ENCODE measurements at places on chromosomes 7 and 10.

GRCh38 chr10:48786606-48787282 lies 102.1 kb downstream of the WDFY4 start:
- no peak for DNase-seq

DNA sequence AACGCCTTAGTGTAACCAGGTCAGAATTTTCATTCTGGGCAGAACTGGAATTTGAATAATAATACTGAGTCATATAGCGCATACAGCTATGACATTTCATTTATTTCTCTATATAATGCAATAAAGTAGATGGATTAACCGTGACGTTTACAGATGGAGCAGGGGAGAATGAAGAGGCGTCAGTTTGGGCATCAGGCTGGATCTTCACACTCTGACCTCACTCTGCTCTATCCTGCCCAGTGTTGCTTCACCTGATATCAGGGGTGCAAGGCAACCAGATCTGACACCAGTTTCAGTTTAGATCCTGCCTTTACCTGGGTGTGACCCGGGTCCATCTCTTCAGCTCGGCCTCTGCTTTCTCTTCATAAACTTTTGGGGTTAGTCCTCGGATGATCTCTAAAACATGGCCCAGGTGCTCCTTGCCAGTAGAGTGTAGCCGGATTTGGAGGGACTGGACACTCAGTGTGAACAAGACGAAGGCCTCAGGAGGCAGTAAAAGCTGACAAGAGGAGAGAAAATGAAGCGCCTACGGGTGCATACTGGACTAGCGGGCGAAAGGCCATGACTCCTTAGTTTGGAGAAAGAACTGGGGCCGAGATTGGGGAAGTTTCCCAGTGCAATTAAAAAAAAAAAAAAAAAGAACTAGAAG lies 1.4 kb upstream of the ZYX start:
- no peak for DNase-seq

- DNase-seq: peak; percentile 69
Measured at GRCh38 chr10:7409045-7409731, 1.6 kb downstream of the SFMBT2 start.

GRCh38 chr7:123741940-123742339 lies 6.9 kb downstream of the WASL start:
- DNase-seq: no peak

DNA sequence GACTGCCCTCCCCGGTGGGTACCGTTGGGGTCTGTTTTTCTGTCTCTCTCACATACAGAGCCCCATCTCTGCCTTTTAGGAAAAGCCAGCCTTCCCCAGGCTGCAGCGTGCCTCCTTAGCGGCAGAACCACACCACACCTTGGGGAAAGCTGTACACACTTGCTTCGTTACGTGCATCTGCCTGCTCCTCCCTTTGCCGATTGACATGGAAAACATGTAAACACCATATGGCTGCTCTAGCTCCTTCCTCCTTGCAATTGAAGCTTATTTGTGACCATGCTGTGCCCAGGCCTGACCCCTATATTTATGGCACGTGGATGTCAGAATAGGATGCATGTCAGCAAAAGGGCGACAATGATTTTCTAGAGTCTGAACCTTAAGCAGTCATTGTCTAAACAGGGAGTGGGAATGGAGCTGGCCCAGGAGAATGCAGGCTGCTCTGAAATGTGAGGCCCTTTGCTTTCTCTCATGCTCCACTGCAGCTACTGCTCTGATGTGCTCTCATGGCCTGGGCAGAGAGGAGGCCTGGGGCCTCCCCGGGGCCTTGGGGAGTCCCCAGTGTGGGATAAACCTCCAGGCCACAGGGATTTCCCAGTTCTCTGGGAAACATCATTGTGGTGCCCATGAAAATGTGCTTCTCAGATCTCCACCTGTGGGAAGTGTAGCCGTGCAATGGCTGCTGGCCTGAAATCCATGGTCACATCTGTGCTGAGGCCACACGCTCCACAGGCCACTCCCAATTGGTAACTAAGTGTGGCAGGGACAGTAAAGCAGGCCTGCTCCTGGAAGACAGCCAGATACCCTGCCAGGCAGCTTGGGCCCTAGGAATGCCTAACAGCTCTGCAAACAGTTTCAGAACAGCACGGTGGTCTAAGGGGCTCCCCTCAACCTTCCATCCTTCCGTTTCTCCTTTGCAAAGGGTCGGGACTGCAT lies 18.6 kb downstream of the PDE6C start:
- DNase-seq: no peak

Measured in head of caudate nucleus (tissue), 42 donors.